ENCODE measurements at places on chromosomes 5 and 9. TPM values are rescaled to one million over a fixed set of nuclear protein-coding genes. Genes with fewer than 3 reads are reported as not detected.

Gene HTR1A
- not detected for total RNA-seq

Gene PCDHGA1
- 0.55 TPM for total RNA-seq

Gene CERT1
- total RNA-seq: 59.5 TPM

GRCh38 chr5:82784521-82784920 lies 292.7 kb downstream of the TMEM167A start:
- H3K4me1 ChIP-seq: peaks cover 3% of the 10 kb centered on the region
- H3K4me3 ChIP-seq: no peak overlapping the region
- no peak overlapping the region for H3K27ac ChIP-seq
- no peaks in the 10 kb centered on the region for H3K27me3 ChIP-seq

- peak overlapping the region; percentile 52 for H3K27ac ChIP-seq
- H3K4me1 ChIP-seq: peaks cover 5% of the 10 kb centered on the region
- no peak for DNase-seq
- no peaks in the 10 kb centered on the region for H3K36me3 ChIP-seq
- no peak overlapping the region for H3K4me3 ChIP-seq
Measured at GRCh38 chr5:172715421-172715780, 55.6 kb downstream of the DUSP1 start.

DNA sequence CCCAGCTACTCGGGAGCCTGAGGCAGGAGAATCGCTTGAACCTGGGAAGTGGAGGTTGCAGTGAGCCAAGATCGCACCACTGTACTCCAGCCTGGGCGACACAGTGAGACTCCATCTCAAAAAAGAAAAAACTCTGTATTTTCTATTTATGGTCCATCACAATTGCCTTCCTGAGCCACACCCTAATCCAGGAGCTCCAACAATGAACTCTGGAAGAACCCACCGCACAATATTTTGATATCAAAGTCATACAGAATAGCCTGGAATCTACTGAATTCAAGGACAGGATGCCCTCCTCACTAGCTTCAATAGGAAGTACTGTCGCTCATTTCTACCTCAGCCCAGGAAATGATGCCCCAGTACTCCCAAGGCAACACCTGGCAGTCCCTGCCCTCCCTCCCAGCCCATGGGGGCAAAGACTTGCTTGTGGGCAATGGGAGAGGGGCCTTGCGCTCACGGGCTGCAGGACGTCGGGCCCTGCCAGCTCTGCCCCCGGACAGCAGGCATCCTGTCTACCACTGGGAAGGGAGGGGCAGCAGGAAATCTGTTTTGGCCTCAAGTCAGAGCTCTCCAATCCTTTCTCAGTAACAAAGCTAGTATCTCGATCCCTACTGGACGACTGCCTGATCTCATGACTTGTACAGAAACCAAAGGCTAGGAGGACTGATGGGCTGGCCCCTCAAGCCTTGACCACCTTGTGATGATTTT lies 19.7 kb downstream of the UBAC1 start:
- no peak for DNase-seq
- peaks cover 43% of the 10 kb centered on the region for H3K36me3 ChIP-seq
- no peaks in the 10 kb centered on the region for H3K4me1 ChIP-seq

- no peaks in the 10 kb centered on the region for H3K36me3 ChIP-seq
- no peaks in the 10 kb centered on the region for H3K4me1 ChIP-seq
- H3K27ac ChIP-seq: no peak overlapping the region
- no peak for DNase-seq
- no peaks in the 10 kb centered on the region for H3K27me3 ChIP-seq
Measured at GRCh38 chr5:171848486-171848885, 62.9 kb downstream of the SMIM23 start.

DNA sequence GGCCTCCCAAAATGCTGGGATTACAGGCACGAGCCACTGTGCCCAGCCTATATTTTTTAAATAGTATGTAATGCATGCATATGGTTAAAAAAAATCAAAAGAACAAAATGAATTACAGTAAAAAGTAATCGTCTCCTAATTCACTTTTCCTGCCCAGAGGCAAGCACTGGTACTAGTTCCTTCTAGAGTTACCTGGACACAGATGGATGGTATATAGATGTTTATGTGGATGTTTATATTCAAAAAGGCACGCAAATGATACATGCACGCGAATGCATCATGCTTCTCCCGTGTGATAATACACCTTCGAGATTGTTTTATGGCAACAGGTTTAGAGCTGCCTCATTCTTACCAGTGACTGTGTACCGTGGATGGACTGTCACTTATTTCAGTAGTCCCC lies 21.4 kb downstream of the ABL1 start:
- no peak overlapping the region for H3K4me3 ChIP-seq
- no peak for DNase-seq
- H3K27me3 ChIP-seq: no peaks in the 10 kb centered on the region
- H3K4me1 ChIP-seq: peaks cover 34% of the 10 kb centered on the region
- H3K27ac ChIP-seq: no peak overlapping the region
- H3K36me3 ChIP-seq: peaks cover 24% of the 10 kb centered on the region

GRCh38 chr5:137858223-137858916 lies 9.3 kb upstream of the MYOT start:
- H3K27ac ChIP-seq: no peak overlapping the region
- no peak for DNase-seq
- peaks cover 5% of the 10 kb centered on the region for H3K4me1 ChIP-seq
- no peaks in the 10 kb centered on the region for H3K27me3 ChIP-seq
- H3K4me3 ChIP-seq: no peak overlapping the region

- no peak overlapping the region for H3K4me3 ChIP-seq
- H3K36me3 ChIP-seq: no peaks in the 10 kb centered on the region
- H3K27ac ChIP-seq: no peak overlapping the region
- no peak for DNase-seq
- no peaks in the 10 kb centered on the region for H3K4me1 ChIP-seq
Measured at GRCh38 chr5:136005476-136005875, 23.3 kb upstream of the TGFBI start.
